ENCODE measurements at places on chromosomes 4 and X. TPM values are rescaled to one million over a fixed set of nuclear protein-coding genes. Genes with fewer than 3 reads are reported as not detected.

GRCh38 chr4:6087669-6088341 is 69.6 kb upstream of the C4orf50 start:
- DNase-seq = peak; percentile 42

- no peak for DNase-seq
These were observed 476 bp upstream of the GDI1 start for GRCh38 chrX:154436374-154436982.

DNA sequence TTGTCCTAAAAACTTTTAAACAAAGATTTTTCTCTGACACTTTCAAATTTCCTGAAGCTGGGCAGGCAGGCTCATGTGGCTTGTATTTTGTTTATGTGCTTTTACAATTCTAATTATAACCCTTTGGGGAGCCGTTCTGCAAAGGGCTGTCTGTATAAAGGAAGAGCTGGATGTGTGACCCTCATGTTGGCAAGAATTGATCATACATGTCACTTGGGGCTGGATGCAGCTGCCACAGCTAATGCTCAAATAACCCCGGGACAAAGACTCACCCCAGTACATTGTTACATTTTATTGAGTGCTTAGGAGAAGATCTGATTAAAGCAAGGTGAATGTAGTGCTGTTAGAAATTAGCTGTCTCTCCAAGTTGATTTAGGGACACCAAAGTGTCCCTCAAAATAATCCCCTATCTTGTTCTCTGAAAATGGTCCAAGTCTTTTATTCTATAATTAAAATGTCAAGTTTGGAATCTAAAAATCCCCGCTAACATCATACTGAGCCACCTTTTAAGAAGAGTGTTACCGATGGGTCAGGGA is 13.0 kb upstream of the DAPP1 start:
- no peak for DNase-seq

- DNase-seq = no peak
These were observed 27.3 kb downstream of the CXorf58 start for GRCh38 chrX:23935106-23935505.

The UGT2B17 gene
- total RNA-seq = not detected

The TMEM144 gene
- total RNA-seq = 5.8 TPM

All from spinal cord (tissue), 10 donors.